ENCODE measurements at places on chromosomes 5 and 9.

DNA sequence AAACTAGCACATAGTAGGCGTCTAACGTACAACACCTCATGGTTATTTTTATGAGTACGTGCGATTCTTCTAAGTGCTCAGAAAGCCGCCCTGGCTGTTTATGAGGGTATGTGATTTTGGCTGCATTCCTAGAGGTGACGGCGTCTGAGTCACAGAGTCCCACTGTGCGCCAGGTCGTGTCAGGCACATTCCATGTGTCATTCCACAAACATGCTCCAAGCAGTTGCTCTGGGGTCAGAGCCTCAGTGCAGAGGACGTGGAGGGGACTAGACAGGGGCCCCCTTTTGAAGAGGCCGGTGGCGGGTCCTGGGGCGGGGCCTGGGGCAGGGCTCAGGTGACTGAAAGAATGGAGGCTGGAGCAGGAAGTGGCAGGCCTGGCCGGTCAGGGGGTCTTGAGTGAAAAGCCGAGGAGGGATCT lies 51.9 kb downstream of the NEK6 start:
- no peak for DNase-seq

DNA sequence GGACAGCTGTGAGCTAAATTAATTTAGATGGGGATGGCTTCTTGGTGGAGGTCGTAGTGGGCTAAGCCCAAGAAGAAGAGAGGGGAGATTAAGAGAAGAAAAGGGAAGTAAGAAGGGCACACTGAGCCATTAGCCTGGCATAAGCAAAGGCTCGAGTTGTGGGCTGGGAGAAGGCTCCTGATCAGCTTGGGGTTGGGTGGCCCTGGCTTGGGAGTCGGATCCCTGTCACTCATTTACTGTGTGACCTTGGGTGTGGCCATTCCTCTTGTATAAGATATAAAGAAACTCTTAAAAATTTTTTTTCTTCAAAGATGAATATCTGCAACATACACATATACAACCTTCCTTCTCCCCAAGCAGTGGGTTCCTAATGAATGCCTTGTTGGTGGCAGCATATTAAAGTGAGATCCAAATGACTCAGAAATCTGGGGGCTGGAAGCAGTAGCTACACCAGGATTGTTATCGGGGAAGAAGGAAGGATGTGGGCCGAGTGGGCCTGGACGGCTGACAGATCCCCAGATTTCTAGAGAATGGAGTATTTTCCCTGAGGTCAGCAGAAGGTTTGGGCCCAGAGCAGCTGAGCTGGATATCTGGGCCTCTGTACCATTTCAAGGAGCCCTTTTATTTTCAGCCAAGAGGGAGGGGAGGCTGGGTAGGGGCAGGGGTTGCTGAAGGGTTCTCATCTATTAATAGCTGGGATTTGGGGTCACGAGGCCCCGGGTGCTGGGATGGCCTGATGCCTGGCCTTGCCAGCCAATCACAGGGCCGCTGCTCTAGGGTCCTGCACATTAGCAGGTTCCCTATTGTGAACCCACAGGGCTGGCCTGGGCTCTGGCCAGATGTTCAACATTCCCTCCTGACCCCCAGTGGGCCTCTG lies 52.1 kb downstream of the PPARGC1B start:
- no peak for DNase-seq

GRCh38 chr5:161804263-161804662 lies 43.7 kb upstream of the GABRA1 start:
- no peak for DNase-seq

- no peak for DNase-seq
These were observed 458.6 kb upstream of the CLINT1 start for GRCh38 chr5:158317507-158317906.

- peak; percentile 52 for DNase-seq
These were observed 51.2 kb upstream of the GGTA1 start for GRCh38 chr9:121550569-121551512.

- DNase-seq = no peak
These were observed 78.5 kb upstream of the CACNA1B start for GRCh38 chr9:137798901-137799629.

- no peak for DNase-seq
These were observed 53.3 kb upstream of the ANGPTL2 start for GRCh38 chr9:127175764-127176163.

DNA sequence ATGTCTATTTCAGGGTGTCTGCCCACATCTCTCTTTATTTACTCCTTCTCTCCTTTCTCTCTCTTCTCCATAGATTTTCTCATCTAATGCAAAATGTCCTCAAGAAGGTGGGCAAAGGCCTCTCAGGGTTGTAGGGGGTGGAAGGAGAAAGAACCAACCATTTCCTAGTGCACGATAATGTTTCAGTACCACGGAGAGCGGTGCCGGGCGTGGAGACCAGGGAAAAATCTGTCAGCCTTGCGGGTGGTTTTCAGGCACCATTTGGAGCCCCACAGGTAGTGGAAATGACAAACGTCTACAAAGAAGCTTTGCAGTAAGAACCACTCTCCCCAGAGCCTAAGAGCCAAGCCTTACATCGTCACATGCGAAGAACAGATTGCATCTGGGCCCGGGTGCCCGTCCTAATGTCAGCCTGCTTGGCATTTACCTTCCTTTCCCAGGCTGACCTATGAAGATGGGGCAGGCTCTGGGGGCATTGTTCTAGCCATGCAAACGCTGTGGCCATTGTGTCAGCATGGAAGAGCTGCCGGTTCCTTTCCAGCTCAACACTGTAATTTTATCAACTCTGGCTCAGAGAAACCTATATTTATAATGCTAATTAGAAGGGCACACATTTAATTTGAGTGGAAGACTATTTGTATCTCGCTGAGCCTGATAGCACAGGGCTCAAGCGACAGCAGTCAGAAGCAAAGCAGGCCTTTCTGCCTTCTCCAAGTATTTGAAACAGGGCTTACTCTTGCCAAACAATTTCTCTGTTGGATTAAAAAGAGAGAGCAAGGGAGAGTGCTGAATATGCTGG lies 430.1 kb upstream of the WWC1 start:
- no peak for DNase-seq

DNA sequence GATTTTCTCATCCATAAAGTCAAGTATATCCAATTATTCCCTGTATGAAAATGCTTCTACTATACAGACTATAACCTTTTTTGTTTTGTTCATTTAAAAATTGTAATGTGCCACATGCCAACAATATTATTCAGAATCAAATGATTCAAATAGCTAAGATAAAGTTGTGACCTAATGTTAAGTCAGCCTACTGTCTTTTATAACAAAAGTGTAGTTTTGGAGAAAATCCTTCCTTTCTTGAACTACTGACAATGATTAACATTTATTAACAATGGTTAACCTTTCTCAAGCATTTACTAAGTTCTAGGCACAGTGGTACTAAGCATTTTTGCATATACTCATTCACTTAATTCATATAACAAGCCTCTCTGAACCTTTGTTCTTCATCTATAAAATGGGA lies 25.0 kb downstream of the CSF2 start:
- no peak for DNase-seq

GRCh38 chr5:39390945-39391344 lies 26.6 kb upstream of the C9 start:
- no peak for DNase-seq

DNA sequence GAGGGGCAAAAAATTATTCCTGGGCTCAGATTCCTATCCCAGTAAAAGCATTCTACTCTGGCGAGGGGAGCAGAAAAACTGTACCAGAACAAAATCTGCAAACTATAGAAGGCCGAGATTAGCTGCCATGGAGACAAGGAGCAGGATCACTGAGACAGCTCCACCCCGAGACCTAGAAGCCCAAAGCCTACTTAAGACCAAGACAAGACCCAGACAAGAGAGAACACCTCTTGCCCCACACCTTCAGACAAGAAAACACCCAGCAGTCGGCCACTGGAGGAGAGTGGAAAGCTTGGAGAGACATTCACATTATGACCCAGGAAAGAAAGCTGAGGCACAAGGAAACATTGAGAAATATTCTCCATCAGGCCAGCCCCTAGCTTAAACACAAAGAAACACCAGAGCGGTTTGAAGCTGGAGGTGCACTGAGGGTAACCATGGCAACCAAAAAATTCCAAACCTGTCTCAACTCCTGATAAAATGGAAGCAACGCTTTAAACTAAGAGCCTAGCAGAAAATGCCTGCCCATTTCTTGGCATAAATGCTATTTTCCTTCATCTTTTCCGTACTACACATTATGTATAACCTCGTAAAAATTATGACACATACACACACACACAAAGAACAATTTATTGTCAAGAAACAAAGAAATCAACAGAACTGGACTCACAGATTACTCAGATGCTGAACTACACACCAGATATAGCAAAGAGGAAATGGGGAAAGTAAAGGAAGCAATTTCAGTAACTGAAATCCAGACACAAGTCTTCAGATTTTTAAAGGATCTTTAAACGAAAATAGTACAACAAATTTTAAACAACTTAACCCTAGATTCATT lies 53.8 kb upstream of the FTMT start:
- no peak for DNase-seq

GRCh38 chr9:95552814-95553546 lies 36.2 kb upstream of the PTCH1 start:
- DNase-seq = no peak

DNA sequence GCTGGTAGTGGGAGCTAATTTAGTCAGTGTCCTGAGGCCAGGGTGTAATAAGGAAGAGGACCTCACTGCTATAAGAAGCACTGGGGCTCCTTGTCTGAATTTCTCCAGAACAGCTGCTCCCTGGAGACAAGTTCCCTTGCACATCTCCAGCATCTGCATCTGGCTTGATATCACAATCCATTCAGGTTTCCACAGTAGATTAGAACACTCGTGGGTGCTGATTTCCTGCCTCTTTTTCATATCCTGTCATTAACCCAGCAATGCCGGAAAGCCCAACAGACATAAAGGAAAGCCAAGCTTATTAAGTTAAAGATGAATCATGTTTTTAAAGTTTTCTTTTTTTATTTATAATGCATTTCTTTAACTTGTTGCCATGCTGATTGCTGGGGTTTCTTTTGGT lies 232.3 kb upstream of the WWC1 start:
- no peak for DNase-seq

GRCh38 chr5:5298068-5298633 lies 124.3 kb upstream of the ICE1 start:
- no peak for DNase-seq

GRCh38 chr5:177982072-177982727 lies 13.8 kb downstream of the PROP1 start:
- no peak for DNase-seq

Data from stimulated activated CD4-positive, alpha-beta T cell treated with anti-CD3 and anti-CD28 coated beads, Interleukin-1b, Interleukin-23, amount 100 ng/mL, for 1 hour (primary cell).